ENCODE measurements at places on chromosomes 3 and 15.

GRCh38 chr3:101081999-101082398 is 88.8 kb upstream of the ABI3BP start:
- DNase-seq = no peak

- no peak for DNase-seq
These were observed 94.0 kb downstream of the ETFA start for GRCh38 chr15:76217029-76217881.

DNA sequence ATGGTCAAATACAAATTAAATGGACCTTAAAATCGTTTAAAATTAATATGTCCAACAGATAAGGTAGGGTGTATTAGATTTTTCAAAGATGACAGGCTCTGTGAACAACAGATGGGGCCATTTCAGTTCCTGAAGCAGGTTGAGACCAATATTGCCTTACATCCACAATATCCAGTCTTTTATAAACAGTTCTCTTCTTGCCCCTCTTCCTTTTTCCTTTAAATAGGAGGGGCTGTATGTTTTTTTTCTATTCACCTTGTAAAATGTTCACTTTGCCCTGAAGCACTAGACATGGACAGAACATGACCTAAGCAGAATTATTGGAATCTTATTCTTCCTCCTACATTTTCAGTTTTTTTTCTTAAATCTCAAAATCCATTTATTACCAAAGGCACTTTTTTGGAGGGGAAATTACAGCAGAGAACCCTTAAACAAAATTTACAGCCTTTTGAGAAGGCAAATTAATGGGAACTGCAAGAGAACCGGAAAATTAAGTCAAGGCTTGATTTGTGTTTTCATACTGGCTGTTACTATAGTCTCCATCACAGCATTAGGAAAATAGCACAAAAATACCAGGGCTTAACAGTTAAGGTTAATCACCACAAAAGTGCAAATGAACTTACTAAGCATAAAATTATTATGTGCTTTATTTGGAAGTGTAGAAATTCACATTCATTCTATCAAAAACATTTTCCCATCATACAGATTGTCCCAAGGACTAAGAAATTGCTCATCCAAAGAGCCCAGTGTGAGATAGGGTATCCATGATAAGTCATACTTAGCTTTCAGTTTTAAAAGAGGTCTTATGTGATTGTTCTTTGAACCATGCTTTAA is 55.8 kb downstream of the CMSS1 start:
- DNase-seq = no peak

DNA sequence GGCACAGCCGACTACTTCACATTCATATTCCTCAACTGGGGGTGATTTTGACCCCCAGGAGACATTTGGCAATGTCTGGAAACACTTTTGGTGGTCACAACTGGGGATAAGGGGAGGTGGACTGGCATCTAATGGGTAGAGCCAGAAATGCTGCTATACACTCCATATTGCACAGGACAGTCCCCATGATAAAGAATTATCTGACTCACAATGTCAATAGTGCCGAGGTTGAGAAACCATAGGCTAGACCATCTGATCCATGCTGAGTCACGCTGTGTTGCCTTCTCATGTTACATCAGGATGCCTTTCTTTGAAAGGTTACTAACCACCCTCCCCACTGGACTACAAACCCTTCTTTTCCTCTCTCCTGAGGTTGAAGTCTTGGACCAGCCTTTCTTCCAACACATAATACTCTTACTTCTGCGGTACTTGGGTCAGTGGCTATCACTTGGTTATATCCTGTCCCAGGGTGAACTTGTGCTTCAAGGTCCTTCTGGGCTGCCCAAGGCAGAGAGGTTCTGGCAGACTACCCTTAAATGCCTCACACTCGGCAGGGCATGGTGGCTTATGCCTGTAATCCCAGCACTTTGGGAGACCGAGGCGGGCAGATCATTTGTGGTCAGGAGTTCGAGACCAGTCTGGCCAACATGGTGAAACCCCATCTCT is 68.8 kb downstream of the CTNNB1 start:
- no peak for DNase-seq

GRCh38 chr3:15044326-15044725 is 20.8 kb downstream of the MRPS25 start:
- DNase-seq = no peak

- DNase-seq = no peak
These were observed 235.8 kb downstream of the FHIT start for GRCh38 chr3:61015408-61015807.

DNA sequence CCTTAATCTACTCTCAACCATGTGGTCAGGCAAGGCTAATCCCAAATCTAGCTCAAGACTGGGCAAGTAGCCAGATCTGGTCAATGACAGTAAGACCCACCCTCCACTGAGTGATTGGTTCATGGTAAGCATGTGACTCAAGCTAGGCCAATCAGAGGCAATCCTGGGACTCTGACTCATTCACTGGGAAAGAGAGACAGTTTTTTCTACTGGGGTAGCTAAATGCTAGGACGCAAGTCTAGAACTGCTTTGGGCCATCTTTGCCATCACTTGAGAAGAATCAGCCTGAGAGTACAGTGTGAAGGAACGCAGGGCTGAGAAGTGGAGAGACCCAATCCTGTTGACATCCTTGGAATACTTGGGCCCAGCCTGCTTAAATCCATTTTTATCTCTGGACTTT is 9.4 kb upstream of the RAD18 start:
- no peak for DNase-seq

DNA sequence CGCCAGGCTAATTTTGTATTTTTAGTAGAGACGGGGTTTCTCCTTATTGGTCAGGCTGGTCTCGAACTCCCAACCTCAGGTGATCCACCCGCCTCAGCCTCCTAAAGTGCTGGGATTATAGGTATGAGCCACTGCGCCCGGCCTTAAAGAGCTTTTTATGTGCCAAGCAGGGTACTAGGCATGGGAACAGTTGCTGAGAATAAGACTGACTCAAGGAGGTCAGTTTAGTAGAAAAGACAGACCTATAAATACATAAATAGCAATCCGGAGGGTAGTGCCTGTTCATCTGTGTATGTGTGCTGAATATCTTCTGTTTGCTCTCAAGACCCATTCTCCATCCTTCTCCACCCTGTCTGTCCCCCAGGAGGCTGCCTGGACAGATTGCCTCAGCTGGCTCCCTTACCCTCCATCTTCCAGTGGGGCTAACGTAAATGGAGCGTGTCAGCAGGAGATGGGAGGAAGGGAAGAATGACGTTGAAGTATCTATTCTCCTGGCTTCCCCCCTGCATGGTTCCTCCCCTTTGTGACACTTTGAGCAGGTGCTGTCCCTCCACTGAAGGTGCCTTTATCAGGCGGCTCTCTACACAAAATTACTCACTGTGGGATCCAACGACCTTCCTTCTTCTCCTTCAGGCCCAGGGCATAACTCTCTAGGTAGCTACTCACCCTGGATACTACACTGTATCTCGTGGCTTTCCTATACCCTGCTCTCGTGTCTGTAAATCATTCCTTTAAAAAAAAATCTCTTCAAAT is 31.1 kb downstream of the FBXO40 start:
- DNase-seq = no peak
